ENCODE measurements at places on chromosomes 16 and 17.

- peak; percentile 63 for DNase-seq
These were observed 9.0 kb downstream of the IRX5 start for GRCh38 chr16:54939510-54940278.

- DNase-seq = peak; percentile 26
These were observed 8.7 kb upstream of the KAT7 start for GRCh38 chr17:49779739-49780231.

DNA sequence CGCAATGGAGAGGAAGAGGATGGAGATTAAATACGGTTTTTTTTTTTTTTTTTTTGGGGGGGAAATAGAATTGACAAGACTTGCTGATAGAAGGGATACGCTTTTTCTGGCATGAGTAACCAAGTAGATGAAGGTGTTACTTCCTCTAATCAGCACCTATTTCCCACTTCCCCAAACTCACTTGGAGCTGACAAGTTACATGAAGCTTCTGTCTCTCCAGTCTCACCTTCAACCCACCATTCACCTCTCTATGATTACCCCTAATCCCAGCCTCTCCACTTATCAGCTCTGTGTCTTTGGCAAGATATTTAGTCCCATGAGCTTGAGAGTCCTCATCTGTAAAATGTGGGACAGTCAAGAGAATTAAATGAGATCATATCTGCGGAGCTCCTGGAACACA is 185.9 kb upstream of the HS3ST3A1 start:
- no peak for DNase-seq

- DNase-seq = peak; percentile 60
These were observed 7.8 kb downstream of the KRT28 start for GRCh38 chr17:40791787-40792436.

DNA sequence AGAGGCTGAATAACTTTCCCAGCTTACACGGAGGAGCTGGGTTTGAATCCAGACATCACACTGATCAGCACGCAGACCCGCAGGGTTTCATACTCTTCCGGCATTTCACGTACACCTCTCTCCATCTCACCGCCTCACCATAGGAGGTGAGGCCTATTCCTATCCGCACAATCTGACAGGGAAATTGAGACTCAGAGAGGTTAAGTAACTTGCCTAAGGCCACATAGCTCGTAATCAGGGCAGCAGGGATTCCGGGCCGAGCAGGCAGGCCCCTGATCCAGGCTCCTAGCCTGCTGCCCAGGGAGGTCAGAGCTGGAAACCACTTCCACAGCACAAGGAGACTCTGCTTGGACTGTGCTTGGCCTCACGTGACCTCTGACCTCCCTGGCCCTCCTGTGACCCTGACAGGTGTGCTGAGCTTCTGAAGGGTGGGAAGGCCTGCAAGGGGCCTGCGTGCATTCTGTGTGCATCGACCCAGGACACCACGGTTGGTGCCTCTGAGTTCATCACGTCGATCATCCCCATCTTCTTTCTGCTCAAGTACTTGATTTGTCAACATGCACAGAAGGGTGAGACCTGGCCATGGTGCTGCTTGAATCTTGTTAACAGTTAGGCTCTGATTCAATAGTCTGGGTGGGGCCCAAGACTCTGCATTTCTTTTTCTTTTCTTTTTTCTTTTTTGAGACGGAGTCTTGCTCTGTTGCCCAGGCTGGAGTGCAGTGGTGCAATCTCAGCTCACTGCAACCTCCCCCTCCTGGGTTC is 4.7 kb downstream of the CEP295NL start:
- DNase-seq = no peak

DNA sequence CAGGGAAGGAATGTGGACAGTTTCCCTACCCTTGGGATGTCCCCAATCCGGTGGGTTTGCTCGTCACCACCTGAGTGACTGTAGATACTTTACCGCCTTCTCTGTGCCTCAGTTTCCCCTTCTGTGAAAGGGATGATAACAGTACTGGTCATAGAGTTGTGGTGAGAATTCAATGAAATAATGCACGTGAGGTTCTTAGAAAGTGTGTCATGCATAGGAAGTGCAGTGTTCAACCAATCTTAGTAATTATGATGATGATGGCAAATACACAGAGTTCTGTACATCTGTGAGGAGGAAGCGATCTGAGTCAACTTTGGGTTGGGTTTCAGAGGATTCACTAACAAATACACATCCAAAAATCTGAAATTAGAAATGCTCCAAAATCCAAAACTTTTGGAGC is 114.6 kb upstream of the HS3ST2 start:
- DNase-seq = no peak

DNA sequence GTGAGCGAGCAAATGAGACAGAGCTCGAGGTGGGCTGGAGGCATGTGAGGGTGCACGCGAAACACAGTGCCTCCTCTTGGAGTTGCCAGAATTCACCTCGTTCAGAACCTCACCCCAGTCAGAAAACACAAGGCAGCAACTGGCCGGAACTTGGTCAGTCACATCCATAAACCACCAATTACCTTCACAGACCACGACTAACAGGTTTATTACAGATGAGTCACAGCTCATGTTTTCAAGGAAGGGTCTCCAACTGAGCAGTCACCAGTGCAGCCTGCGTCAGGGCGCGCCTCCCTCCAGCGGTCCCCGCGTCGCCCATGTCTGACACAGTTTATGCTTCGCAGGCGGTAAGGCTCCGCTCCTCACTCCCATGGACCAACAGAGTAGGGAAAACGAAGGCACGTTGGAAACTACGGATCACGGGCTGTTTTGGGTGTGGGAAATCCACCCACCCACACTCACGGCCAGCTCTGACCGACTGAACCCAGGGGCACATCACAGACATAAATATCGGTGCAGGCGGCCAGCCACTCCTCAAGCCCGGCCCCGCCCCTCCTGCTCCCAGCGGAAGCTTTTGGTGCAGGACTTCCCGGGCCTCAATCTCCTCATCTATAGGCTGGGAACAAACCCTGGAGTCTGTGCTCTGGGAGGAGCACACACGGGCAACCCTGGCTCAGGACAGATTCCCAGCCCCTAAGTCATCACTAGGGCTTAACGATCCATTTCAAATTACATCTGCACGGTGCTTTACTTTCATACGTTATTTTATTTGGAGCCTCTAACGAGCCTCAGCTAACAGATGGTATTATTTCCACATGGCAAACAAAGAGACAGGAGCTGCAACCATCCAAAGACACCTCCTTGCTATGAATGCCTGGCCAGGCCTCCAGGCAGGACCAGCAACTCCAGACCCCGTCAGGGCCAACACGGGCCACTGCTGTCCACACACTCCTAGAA is 126.3 kb downstream of the ZNF778 start:
- no peak for DNase-seq

- DNase-seq = no peak
These were observed 5.4 kb upstream of the MMD start for GRCh38 chr17:55426851-55427586.

DNA sequence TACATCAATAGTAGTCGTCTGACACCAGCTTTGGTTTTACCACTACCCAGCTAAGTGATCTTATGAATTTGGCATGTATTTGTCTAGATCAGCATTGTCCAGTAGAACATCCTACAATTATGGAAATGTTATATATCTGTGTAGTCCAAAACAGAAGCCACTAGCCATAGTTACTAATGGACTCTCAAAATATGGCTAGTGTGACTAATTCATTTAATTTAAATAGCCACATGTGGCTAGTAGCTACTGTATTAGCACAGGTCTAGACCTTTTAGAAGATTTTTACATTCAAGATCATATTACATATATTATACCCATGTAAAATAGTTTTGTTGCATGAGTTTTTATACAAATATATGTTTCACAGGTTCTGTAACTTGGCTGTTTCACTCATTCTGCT is 27.0 kb upstream of the NFAT5 start:
- no peak for DNase-seq

DNA sequence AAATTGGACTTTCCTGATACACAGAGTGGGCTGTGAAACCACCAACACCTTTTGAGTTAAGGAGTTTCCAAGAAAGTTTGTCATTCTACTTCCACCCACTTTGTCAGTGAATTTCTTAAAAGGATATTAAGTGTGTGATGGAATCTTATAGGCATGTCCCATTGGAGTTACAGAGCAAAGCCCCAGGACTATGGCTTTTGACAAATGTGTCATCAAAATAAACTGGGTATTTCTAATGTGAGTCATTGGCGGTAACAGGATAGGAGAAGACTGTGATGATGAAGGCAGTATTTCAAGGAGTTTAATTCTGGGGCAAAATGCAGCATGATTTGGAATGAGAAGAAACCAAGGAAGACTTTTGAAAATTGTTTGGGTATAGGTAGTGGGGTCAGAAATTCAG is 1013.8 kb upstream of the EEF2KMT start:
- DNase-seq = no peak

- peak; percentile 72 for DNase-seq
These were observed 418.3 kb downstream of the NPIPA7 start for GRCh38 chr16:16797239-16797638.

DNA sequence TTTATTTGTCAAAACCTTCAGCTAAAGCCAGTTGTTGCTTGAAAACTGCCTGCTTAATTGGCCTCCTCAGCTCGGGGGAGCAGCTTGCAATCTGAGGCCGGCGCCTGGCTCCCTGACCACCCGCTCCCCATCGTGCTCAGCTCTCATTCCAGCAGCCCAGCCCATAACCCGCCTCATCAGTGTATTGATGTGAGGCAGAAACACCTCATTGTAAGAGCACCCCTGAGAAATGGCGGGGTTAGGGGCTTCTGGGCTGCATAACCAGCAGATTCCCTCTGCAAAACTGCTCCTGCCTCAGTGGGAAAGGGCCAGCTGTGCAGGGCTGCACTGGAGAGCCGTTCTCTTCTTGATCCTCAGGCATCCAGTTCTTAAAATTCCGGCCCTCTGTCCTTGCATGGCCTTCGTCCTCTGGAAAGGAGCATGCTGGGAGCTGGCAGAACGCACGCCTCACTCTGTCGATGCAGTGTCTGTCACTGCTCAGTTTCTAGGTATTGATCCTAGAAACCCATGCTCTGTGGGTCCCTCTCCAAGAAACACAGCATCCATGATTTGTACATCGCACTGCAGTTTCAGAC is 113.8 kb upstream of the CHMP6 start:
- DNase-seq = no peak

GRCh38 chr17:50632637-50633036 is 2.0 kb upstream of the ABCC3 start:
- no peak for DNase-seq

- DNase-seq = peak; percentile 92
These were observed 419 bp downstream of the RAB37 start for GRCh38 chr17:74737299-74738050.

DNA sequence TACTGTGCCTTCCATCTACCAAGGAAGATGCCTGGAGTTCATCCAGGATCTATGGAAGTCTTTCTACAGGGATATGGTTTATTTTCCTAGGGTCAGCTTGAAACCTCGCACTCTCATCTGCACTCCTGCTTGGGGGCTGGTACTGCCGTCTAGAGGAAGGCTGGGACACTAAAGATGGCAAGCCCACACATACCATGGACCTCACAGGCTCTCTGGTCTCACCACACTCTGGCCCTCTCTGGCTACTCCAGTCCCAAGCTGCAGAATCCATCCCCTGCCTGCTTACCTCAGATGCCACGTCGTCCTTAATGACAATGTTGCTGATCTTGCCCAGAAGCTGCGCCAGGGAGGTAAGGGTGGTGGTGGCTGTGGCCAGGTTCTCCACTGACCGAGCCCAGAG is 2.1 kb upstream of the UNC119 start:
- DNase-seq = no peak

DNA sequence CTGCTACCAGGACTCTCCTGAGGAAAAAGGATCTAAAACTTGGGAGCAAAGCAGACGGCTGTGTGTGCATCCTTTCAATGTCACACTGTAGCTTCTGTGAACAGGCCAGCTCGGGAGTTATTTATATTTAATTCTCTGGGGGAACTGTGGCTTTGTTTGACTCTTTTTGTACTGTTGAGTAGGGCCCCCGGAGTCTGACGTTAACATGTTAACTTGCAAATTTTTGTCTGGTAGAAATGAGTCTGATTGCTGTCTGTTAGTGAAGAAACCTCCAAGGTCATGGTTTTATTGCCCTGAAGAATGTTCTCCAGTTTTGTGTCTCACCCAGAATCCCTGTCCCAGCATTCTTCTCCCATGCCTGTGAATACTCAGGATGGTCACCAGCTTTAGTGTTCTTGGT is 14.2 kb upstream of the KCNG4 start:
- no peak for DNase-seq

- DNase-seq = no peak
These were observed 22.1 kb downstream of the EMP2 start for GRCh38 chr16:10558305-10558704.

GRCh38 chr16:54412777-54413455 is 126.3 kb upstream of the IRX3 start:
- no peak for DNase-seq

- DNase-seq = no peak
These were observed 83.1 kb downstream of the MYO1D start for GRCh38 chr17:32793841-32794240.

DNA sequence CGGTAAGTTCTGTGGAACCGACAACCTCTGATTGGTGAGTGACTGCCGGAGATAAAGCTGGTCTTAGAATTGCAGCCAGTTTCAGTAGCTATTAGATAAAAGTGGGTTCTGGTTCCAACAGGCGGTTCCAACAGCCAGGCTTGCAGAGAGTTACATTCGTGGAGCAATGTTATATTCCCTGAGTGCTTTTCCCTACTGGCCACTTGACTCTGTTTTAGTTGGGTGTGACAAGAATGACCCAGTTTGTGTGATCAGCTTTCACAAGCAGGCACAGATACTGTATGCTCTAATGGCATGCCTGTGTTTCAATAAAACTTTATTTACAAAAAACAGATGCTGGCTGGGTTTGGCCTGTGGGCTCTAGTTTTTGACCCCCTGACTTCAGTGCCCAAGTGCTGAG is 196.6 kb downstream of the SNX29 start:
- no peak for DNase-seq

DNA sequence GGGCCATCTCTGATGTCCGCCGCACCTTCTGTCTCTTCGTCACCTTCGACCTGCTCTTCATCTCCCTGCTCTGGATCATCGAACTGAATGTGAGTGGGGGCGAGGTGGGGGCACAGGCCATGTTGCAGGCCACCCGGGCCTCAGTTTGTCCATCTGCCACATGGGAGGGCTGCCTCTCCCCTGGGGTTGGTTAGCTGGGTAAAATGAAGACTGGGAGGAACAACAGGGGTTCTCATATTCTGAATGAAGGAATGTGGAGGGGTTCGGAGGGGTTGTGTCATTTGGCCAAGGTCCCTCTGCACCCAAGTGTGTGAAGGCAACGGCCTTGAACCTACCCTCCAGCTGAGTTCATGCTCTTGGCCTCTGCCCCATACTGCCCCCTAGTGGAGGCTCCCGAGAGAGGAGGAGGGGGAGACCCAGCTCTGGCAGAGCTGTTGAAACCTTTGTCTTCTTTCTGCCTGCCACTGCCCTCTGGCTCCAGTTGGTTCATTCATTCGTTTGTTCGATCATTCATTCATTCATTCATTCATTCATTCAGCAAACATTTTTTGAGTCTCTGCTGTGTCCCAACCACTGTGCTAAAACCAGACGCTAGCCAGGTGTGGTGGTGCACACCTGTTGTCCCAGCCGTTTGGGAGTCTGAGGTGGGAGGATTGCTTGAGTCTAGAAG is 11.4 kb upstream of the TCAP start:
- peak; percentile 89 for DNase-seq

DNA sequence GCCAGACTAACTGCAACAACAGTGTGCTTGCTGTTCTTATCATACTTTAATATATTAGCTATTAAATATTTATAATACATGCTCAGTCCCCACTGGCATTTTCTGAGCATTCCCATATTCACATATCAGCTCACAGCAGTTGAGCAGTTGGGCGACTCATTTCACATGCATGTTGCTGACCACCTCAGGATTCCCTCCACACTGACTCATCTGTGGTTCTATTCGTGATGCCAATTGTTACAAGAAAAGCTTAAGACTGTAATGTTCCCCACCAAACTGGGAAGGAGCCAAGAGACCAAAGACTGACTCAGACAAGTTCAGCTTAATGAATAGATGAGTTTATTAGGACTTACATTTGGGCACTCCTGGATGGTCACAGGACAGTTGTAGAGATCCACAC is 100.3 kb upstream of the KIF2B start:
- no peak for DNase-seq

Measured in GM23338 (cell line).